ENCODE measurements at places on chromosomes 2 and 18. TPM values are rescaled to one million over a fixed set of nuclear protein-coding genes. Genes with fewer than 3 reads are reported as not detected.

DNA sequence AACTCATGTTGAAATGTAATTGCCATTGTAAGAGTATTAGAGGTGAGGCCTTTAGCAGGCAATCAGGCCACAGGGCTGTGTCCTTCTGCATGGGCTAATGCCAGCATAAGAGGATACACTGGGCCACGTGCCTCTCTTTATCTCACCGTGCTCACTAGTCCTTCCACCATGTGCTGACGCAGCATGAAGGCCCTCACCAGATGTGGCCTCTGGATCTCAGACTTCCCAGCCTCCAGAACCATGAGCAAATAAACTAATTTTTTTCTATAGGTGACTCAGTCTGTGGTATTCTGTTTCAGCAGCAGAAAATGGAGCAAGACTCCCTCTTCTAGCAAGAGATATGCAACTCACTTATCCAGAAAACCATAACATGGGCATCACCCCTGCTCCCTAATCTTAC, 149.7 kb upstream of the ZNF236 start:
- H3K4me1 ChIP-seq, result no peaks in the 10 kb centered on the region
- no peak for DNase-seq
- H3K4me3 ChIP-seq, result no peak overlapping the region

DNA sequence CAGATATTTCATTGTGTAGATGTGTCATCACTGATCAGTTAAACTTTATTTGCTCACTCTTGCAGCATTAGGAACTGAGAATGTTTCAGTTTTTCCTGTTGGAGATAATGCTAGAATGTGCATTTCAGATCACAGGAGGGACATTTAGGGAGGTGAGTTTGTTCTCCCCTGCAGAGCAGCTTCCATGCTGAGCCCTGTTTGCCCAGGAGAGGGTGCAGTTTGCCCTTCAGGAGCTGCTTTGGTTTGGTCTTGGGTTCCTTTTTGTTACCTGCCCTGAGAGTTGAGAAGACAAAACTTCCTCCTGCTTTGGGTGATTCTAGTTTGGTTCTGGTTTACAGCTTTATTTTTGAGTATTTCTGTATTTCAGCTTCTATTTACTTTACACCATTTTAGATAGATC, 49.9 kb downstream of the DGKD start:
- peaks cover 13% of the 10 kb centered on the region for H3K36me3 ChIP-seq
- H3K27ac ChIP-seq, result peak overlapping the region; percentile 24
- peaks cover 41% of the 10 kb centered on the region for H3K4me1 ChIP-seq
- DNase-seq, result peak; percentile 68
- no peak overlapping the region for H3K4me3 ChIP-seq

GRCh38 chr2:15302154-15302553, 259.0 kb downstream of the NBAS start:
- no peak overlapping the region for H3K4me3 ChIP-seq
- no peak for DNase-seq
- no peaks in the 10 kb centered on the region for H3K27me3 ChIP-seq
- peaks cover 50% of the 10 kb centered on the region for H3K36me3 ChIP-seq
- no peaks in the 10 kb centered on the region for H3K4me1 ChIP-seq

- H3K36me3 ChIP-seq, result no peaks in the 10 kb centered on the region
- H3K27me3 ChIP-seq, result no peaks in the 10 kb centered on the region
- DNase-seq, result no peak
- H3K4me1 ChIP-seq, result peaks cover 9% of the 10 kb centered on the region
- no peak overlapping the region for H3K27ac ChIP-seq
Observed at GRCh38 chr2:3563521-3563976, 5.4 kb upstream of the RNASEH1 start.

DNA sequence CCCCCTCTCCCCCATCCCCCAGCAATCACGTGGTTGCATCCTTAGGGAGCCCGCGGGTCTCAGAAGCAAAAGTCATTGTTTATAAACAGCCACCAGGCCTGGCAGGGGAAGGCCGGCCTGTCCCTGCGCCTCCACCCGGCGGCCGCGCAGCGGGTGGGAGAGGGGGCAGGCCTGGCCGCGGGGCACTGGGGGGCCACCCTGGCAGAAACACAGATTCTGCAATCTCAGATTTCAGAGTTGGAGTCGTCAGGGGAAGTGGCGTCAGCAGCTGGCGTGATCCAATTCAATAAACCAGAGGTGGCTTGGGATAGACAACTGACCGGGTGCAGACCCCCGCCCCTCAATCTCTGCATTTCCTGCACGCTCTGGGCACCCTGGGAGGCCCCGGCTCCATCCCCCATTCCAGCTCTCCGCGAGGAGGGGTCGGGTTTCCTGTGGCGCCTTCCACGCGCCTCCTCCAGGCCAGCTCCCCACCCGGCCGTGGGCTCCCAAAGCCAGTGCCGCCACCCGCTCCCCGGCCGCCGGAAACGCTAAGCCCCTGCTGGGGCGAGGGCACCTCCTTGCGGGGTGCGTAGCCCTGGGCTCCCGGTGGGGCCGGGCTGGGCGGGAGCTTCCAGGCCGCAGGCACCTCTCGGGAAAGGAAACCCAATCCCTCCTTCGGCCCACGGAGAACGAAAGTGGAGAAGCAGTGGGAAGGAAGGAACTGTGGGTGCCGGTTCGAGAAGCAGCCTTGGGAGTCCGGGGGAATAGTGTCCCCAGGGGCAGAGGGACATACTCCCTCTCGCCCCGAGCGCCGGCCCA, 1.1 kb downstream of the BIN1 start:
- peaks cover 10% of the 10 kb centered on the region for H3K27me3 ChIP-seq
- peaks cover 25% of the 10 kb centered on the region for H3K4me1 ChIP-seq
- no peak overlapping the region for H3K27ac ChIP-seq
- no peaks in the 10 kb centered on the region for H3K36me3 ChIP-seq

Gene KCNE4
- total RNA-seq, result not detected

Gene SLC16A14
- 0.63 TPM for total RNA-seq

- H3K4me1 ChIP-seq, result no peaks in the 10 kb centered on the region
- no peaks in the 10 kb centered on the region for H3K27me3 ChIP-seq
- no peak overlapping the region for H3K4me3 ChIP-seq
- no peak overlapping the region for H3K27ac ChIP-seq
- H3K36me3 ChIP-seq, result no peaks in the 10 kb centered on the region
- DNase-seq, result no peak
Observed at GRCh38 chr2:136351684-136352083, 233.7 kb upstream of the CXCR4 start.

Gene LRRTM4
- total RNA-seq, result not detected

DNA sequence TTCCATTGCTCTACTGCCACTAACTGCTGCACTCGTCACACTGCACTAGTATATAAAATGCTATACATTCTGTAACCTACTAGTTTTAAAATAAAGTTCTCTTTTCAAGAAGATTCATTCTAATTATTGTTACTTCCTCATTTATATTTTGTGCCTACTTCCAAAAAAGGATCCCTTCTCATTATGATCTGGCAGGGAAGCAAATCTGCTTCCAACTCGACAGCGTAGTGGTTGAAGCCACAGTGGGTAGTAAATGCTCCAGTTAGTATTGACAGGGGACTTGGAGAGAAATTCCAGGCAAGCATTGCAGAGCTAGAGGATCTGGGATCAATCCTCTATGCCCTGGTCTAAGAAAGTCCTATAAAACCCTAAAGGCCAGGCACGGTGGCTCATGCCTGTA, 53.3 kb upstream of the AP1S3 start:
- no peak overlapping the region for H3K27ac ChIP-seq
- no peaks in the 10 kb centered on the region for H3K4me1 ChIP-seq
- H3K36me3 ChIP-seq, result peaks cover 36% of the 10 kb centered on the region
- H3K27me3 ChIP-seq, result no peaks in the 10 kb centered on the region
- no peak overlapping the region for H3K4me3 ChIP-seq

GRCh38 chr2:14675489-14675888, 43.0 kb downstream of the LRATD1 start:
- H3K27ac ChIP-seq, result no peak overlapping the region
- no peaks in the 10 kb centered on the region for H3K27me3 ChIP-seq
- DNase-seq, result no peak
- no peak overlapping the region for H3K4me3 ChIP-seq

DNA sequence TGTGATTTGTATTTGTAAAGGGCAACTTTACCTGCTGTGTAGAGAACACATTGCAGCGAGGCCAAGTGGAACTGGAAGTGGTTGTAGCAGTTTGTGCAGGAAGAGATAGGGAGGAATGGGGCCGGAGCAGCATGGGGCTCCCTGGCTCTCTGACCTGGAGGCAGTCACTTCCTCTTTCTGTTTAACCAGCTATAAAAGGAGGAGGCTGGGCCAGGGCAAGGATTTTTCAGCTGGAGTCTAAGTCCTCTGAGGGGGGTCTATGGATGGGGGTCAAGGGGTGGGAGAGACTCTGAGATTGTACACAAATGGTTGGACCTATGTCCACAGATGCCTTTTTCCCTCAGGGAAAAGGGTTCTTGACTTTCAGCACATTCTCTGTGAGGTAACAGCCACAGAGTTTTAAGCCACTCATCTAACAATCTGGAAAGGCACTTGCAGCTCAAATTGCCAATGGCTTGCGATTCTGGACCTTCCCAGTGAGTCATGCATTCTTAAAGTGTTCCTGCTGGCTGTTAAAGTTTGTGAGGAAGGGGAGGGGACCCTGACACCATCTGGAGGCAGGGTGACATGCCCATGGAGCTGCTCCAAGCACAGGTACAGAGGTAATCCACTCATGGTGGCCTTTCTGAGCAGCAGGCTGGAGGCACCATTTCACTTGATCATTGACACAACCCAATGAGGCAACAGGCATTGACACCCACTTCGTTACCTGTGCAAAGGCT, 347.0 kb downstream of the CYRIA start:
- no peaks in the 10 kb centered on the region for H3K36me3 ChIP-seq
- no peak for DNase-seq
- no peaks in the 10 kb centered on the region for H3K27me3 ChIP-seq
- no peak overlapping the region for H3K4me3 ChIP-seq

DNA sequence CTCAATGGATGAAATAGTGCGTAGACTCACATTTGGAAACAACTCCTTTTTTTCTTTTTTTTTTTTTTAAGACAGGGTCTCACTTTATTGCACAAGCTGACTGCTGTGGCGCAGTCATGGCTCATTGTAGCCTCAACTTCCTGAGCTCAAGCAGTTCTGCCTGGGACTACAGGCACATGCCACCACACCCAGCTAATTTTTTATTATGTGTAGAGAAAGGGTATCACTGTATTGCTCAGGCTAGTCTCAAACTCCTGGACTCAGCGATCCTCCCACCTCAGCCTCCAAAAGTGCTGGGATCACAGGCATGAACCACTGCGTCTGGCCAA, 17.4 kb downstream of the HAT1 start:
- no peaks in the 10 kb centered on the region for H3K27me3 ChIP-seq
- no peaks in the 10 kb centered on the region for H3K36me3 ChIP-seq
- no peak overlapping the region for H3K27ac ChIP-seq
- H3K4me3 ChIP-seq, result no peak overlapping the region

DNA sequence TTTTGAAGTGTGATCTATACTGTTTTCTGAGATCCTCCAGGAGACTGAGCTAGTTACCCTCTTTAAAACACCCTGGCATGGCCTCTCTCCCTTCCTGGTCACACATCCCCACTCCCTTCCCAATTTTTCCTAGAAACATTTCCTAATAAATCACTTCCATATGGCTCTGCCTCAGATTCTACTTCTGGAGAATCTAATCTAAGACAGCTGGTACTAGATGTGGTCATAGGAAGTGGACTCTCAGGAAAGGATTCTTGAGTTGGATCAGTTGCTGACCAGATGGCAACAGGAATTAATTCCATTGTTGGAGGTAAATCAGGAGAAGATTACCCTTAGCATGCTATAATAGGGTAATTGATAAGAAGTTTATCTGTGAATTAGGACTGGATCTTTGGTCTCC, 310.5 kb downstream of the SATB2 start:
- H3K27me3 ChIP-seq, result no peaks in the 10 kb centered on the region
- H3K4me1 ChIP-seq, result no peaks in the 10 kb centered on the region
- no peak overlapping the region for H3K27ac ChIP-seq
- H3K36me3 ChIP-seq, result no peaks in the 10 kb centered on the region
- H3K4me3 ChIP-seq, result no peak overlapping the region

Gene ZDBF2
- 29.7 TPM for total RNA-seq

DNA sequence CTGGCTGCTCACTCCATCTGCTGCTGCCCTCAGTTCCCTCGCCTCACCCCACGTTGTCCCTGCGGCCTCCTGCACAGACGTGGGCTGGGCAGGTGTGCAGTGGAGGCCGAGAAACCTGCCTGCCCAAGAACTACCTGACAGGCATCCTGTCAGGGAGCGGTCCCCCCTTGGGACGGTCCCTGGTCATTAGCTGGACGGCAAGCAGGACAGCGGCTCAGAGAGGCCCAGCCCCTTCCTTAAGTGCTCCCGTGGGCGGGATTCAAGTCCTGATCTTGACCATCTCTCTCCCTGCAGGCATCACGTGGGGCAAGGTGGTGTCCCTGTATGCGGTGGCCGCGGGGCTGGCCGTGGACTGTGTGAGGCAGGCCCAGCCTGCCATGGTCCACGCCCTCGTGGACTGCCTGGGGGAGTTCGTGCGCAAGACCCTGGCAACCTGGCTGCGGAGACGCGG, 11.3 kb downstream of the BOK start:
- H3K36me3 ChIP-seq, result peaks cover 2% of the 10 kb centered on the region
- no peaks in the 10 kb centered on the region for H3K27me3 ChIP-seq
- DNase-seq, result no peak
- no peaks in the 10 kb centered on the region for H3K4me1 ChIP-seq
- H3K4me3 ChIP-seq, result no peak overlapping the region
- no peak overlapping the region for H3K27ac ChIP-seq

- no peak for DNase-seq
- H3K36me3 ChIP-seq, result no peaks in the 10 kb centered on the region
- H3K27ac ChIP-seq, result no peak overlapping the region
- no peaks in the 10 kb centered on the region for H3K4me1 ChIP-seq
Observed at GRCh38 chr18:6747646-6748045, 18.1 kb downstream of the ARHGAP28 start.

GRCh38 chr2:209682646-209683045, 89.0 kb upstream of the UNC80 start:
- no peaks in the 10 kb centered on the region for H3K36me3 ChIP-seq
- H3K27me3 ChIP-seq, result no peaks in the 10 kb centered on the region
